ENCODE measurements at places on chromosomes 16 and 17.

DNA sequence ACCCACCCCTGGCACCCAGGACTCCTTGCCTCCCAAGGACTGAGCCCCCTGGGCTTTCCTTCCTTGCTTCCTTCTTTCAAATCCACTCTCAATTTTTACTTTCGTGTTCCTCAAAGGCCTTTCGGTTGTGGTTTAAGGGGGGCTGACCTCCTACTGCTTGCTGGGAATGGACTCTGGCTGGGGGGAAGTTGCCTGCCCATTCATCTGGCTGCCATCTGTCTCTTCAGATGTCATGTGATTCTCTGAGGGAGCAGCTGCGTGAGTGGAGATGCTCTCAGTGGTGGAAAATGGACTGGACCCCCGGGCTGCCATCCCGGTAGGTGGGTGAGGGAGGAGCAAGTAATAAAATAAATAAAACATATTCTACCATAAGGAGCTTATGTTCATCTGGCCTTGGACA is 93.8 kb upstream of the RPRML start:
- no peak for DNase-seq

DNA sequence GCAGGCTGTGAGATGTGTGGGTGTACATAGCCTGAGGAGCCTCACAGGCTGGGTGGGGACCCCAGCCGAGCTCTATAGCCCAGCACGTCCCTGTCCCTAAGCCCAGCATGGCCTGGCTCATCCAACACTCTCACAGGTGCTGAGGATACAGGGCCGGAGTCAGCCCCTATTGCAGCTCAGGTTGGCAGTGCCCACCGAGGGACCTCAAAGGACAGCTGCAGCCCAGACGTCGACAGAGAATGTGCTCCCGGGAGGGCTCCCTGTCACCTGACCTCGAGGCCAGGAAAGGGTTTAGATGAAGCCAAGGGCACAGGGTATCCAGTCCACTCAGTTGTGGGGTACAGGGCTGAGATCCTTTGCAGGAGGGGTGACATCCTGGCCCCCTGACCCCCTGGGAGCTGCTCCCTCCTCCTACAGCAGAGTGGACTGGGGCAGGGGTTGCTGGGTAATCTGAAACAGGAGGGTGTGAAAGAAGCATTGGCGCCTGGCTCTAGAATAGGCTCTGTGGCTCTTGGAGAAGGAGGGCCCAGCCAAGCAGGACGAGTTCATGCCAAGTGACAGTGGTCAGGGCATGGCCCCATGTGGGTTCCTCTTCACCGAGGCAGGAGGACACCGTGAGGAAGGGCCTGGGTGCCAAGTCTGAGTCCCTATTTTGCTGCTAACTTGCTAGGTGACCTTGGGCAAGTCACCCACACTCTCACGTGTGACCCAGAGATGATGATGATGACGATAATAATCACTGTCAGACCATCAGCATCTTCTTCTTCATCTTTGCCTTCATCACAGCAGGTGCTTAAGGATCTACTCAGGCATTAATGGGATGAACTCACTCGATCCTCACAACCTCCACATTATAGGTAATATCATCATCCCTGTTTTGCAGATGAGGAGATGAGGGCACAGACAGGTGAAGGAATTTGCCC is 68.0 kb downstream of the RMI2 start:
- no peak for DNase-seq

DNA sequence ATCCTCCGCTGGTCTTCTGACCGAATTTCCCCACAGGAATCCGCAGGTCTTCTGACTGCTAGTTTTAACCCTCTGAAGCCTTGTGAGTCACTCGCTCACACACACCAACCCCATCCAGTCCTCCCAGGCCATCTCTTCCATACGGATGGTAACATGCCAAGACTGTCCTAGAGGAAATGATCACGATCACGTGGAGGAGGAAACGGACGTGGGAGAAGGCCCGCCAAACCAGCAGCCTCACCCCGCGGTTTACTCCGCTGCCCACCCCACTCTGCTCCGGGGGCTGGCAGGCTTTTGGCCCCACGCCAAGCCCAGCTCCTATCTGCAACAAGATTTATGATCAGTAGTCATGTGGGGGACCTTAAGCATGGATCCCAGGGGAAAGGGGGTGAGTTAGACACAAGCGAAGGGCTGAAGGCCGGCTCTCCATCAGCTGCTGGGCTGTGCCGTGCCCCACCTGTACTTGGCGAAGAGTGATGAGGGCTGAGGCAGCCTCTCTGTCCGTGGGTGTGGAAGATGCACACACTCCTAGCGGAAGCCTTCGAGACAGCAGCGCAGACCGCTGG is 1.5 kb upstream of the FAAP100 start:
- peak; percentile 88 for DNase-seq

- no peak for DNase-seq
These were observed 18.6 kb downstream of the ZC3H18 start for GRCh38 chr16:88588754-88589153.

GRCh38 chr17:12734926-12735325 is 54.4 kb upstream of the ARHGAP44 start:
- no peak for DNase-seq

DNA sequence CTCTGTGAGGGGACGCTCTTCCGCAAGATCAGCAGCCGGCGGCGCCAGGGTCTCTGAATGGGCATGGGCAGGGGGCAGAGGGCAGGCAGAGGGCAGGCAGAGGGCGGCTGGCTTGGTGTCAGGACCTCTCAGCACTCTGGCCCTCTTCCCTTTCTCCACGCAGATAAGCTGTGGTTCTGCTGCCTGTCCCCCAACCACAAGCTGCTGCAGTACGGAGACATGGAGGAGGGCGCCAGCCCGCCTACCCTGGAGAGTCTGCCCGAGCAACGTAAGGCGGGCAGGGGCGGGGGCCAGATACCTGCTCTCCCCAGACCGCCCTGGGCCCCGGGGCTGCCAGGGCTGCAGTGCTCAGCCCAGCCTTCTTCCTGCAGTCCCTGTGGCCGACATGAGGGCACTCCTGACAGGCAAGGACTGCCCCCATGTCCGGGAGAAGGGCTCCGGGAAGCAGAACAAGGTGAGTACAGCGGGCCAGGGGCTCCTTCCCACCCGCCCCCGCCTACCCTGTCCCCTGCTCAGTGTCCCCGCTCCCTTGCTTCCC is 4.1 kb downstream of the ELMO3 start:
- DNase-seq, result no peak

- DNase-seq, result no peak
These were observed 119.9 kb downstream of the BANP start for GRCh38 chr16:88070989-88071625.

- DNase-seq, result peak; percentile 11
These were observed at the start of gene NXPH3 for GRCh38 chr17:49575679-49576087. Gene NXPH3 (plus strand): TSS chr17:49575871. CDS start chr17:49576220, 349 bp downstream.

DNA sequence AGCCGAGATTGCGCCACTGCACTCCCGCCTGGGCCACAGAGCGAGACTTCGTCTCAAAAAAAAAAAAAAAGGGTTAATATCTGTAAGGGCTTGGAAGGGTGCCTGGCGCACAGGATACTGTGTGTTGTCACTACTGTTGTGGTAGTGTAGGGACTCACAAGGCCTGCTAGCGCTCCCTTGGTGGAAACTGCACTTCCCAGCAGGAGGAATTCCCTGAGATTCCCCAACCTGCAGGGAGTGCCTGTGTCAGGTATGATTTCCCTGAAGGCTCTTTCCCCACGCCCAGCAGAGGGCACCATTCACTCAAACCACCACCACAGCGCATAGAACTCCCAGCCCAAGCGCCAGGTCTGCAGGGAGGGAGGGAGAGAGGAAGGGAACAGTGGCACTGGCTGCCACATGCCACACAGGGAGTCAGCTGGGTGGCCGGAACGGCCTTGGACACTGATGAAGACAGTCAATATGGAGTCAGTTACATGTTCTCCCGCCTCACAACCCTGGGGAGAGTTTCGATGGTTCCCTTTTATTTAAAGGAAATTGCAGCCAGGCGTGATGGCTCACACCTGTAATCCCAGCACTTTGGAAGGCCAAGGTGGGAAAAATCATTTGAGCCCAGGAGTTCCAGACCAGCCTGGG is 32.7 kb upstream of the CDH1 start:
- peak; percentile 63 for DNase-seq

GRCh38 chr16:6249863-6250262 is 1082.8 kb upstream of the RBFOX1 start:
- DNase-seq, result no peak

DNA sequence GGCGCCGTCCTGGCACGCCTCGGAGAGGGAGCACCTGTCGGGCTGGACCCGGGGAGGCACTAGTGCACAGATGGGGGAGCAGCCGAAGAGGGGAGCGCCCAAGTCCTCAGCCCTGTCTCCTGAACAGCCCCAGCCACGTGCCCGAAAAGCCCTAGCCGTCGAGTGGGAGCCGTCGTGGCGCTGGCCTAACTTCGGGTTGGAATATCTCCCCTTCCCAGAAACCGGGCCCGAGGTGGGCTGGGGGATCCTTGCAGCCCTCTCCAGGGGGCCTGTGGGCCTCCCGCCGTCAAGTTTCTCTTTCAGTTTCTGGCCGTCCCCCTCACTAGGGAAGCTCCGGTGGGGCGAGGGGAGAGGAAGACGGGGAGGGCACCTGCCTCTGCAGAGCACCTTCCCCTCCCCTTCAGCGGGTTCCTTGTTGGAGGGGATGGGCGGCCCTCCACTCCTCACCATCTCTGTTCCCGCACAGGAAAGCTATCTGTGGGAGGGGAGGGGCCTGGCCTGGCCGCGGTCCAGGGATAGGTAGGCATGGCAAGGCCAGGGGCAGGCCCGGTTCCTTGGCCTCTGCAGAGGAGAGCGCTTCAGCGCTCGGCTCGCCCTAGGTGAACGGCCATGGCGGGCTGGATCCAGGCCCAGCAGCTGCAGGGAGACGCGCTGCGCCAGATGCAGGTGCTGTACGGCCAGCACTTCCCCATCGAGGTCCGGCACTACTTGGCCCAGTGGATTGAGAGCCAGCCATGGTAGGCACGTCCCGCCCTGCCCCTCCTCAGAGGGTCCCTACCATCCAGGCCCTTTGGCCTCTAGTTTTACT is 709 bp downstream of the STAT5A start:
- DNase-seq, result no peak

DNA sequence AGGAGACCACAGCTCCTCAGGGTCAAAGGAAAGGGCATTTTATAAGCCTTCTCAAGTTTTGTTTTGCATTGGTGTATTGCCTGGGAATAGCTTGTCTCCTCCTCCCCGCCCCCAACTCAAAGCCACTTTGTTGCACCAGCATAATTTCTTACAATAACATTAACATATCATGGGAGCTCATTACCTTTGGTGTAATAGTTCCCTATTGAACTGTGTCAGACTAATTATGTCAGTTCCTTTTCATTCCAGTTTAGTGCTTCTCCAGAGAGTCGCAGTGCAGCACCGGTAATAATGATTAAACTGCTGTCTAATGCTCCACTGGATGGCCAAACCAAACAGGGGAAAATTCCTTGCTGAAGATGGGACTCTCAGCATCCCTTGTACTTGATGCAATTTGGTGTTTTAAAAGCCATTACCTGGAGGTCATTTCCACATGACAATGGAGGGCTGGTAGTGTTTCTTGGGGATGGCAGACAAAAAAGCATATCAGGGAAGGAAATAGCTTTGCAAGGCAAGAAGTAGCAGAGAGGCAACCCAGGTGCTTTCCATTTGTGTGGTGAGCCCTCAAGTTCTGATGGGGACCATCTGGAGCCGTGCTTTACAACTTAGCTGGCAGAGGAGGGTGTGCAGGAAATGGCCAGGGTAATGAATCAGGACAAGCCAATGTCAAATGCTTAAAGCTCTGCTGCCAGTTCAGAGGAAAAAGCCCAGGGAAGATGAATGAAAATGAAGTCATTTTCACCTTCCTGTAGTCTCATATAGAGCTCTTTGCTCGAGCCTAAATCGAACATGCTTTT is 91.5 kb upstream of the NLRP1 start:
- no peak for DNase-seq

- DNase-seq, result no peak
These were observed 26.1 kb upstream of the CBFA2T3 start for GRCh38 chr16:89002851-89003830.

- no peak for DNase-seq
These were observed 953.9 kb downstream of the CDH11 start for GRCh38 chr16:64167936-64168335.

DNA sequence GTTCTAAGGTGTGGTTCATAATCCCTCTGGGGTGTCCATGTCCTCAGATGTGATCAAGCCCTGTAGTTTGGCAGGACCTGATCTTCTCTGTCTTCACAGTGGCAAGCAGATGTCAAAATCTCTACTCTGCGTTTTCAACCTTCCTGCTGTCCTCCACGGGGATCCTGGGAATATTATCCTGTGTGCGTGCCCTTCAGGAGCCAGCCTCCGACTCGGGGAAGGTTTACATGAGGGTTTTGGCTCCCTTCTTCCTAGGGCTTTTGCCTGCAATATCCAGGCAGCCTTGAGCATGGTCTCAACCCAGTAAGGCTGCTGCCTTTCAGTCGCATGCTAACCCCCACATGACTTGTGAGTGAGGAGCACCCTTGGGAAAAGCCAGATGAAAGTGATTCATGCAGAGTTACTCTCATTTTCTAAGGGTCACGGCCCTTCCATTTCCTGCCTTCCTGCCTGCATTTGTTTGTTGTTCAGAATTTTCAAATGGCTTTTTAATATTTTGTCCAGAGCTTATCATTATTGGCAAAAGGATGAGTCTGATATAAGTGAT is 202.2 kb upstream of the CHMP6 start:
- DNase-seq, result peak; percentile 96

DNA sequence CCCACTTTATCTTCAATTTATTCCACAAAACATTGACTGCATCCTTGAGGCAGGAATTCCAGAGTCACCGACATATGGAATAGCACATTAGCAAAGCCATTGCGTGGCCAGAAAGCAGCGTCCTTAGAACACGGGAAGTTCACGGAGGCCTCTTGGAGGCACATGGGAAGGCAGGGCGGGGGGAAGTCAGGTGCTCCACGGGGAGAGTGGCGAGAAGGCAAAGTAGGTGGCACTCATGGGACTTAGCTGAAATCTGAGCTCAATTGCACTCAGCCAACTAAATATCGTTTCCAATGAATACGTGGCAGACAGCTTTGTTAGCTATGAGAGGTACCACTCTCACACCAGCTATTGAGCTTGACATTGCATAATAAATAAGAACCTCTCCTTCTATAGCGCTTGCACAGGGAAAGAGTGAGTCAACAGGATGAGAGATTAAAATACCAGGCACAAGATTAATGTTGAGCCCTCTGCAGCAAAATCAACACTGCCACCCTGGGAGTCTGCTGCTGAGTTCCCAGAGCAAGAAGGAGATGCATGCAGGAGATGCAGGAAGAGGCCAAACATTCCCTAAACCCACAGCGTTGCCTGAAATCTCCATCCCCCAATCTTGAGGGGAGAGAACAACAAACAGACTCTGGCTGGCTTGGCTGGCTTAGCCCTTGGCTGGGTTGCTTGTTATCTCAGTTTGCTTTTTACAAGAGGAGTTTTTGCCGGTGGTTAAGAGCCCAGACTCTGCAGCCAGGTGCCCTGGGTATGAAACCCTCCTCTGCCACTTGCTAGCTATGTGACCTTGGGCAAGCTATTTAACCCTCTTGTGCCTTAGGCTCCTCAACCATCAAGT is 28.8 kb downstream of the ABCC12 start:
- DNase-seq, result peak; percentile 95
